NCI-H2171 treated with DMSO at 0.1 percent for 48 hours (cell line): ENCODE measurements at places on chromosomes 12 and 14.

GRCh38 chr12:56880125-56880992 lies 53.8 kb downstream of the SDR9C7 start:
- DNase-seq: no peak

DNA sequence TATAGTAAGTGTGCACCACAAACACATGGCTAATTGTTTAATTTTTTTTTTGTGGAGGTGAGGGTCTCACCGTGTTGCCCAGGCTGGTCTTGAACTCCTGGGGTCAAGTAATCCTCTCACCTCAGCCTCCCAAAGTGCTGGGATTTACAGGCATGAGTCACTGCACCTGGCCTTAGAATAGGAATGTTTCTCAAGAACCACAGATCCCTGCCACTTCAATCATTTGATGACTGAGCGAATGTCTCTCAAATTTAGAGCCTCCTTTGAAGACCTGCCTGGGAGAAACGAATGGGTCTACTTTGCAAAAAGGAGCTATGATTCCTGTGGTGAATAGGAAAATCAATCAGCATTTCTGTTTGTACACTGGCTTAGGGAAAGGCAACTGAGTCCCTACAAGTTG lies 33.5 kb upstream of the CHST11 start:
- DNase-seq: no peak

GRCh38 chr14:22846811-22847307 lies 10.5 kb downstream of the MMP14 start:
- no peak for DNase-seq

GRCh38 chr14:26984311-26985177 lies 386.7 kb upstream of the NOVA1 start:
- peak; percentile 37 for DNase-seq

DNA sequence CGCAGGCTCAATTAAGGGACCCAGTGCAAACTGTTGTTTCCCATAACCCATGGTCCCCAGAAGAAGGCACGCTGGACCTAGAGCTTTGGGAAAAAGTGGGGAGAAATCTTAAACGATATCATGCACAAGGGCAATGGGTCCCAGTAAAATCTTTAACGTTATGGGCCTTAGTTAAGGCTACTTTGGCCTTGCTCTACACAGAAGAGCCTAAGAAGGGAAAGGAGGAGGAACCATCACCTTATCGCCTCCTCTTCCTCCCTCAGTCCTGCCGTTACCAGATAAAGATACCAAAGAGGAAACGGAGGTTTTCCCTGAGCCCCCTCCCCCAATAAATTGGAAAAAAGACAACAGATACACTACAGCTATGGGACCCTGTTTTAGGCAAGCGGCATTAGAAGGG lies 116.9 kb downstream of the PPHLN1 start:
- DNase-seq: no peak

- DNase-seq: peak; percentile 92
Observed at GRCh38 chr12:1630133-1630826, 1.2 kb downstream of the WNT5B start.

- no peak for DNase-seq
Observed at GRCh38 chr14:89688507-89689211, 265.9 kb downstream of the EFCAB11 start.

GRCh38 chr14:63737582-63738006 lies 9.7 kb upstream of the SGPP1 start:
- DNase-seq: no peak

DNA sequence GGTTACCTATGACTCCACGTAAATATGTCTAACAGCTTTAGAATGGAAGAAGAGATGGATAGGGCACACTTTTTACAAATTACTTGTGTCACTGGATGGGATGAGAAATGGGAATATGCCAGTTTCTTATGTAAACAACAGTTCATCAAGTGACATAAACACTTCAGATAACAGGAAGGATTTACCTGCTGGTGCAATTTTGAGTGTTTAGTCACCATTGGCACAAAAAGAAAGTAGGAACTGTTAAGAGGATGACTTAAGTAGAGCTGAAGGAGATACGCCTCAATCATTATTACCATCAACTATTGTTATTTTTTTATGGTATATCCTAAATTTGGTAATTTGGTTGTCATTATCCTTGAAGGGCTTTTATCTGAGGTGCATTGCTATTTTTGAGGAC lies 83.2 kb downstream of the RMST start:
- DNase-seq: no peak

- no peak for DNase-seq
Observed at GRCh38 chr12:112163056-112163455, 37.7 kb downstream of the TRAFD1 start.

DNA sequence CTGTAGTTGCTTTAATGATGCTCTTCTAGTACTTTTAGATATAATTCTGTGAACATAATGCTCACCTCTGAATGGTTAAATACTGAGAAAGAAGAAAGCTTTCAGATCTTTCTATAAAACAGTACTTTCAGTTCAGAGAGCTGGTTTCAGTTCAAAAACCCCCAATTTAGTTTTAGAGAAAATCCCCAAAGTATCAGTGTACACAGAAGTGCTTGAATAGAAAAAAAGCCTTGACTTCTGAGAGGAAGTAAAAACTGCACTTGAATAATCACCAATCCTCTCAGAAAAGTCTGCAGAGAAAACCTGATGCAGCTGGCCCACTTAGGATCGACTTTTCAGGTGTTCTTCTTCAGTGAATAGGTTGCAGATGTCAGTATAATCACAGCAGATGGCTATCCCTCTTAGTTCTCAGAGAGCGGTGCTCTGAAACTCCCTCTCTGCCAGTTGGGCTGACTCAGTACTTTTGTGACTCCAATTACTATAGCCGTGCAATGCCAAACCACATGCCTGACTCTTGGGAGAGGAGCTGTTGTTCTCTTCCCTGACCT lies 616.3 kb downstream of the LRFN5 start:
- DNase-seq: peak; percentile 100

- peak; percentile 72 for DNase-seq
Observed at GRCh38 chr14:31025367-31026076, at the start of gene AP4S1. AP4S1 (plus strand) TSS chr14:31025649; CDS start chr14:31066197, 40,548 bp downstream.

- DNase-seq: no peak
Observed at GRCh38 chr12:25372002-25372401, 121.3 kb upstream of the KRAS start.
